ENCODE measurements at places on chromosomes 13 and 19.
A peak's percentile ranks its signal among the peaks of the same experiment; 100 is the strongest.

- DNase-seq: no peak
Measured at GRCh38 chr13:59398127-59398526, 765.6 kb downstream of the DIAPH3 start.

DNA sequence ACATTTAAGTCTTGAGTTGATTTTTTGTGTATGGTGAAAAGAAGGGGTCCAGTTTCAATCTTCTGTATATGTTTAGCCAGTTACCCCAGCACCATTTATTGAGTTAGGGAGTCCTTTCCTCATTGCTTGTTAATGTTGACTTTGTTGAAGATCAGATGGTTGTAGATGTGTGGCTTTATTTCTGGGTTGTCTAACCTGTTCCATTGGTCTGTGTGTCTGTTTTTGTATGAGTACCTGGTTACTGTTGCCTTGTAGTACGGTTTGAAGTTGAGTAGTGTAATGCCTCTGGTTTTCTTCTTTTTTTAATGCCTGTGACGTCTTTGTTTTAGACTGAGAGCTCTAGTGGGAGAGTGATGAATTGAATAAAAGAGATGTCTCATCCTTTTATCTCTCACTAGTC lies 83.2 kb downstream of the NBEA start:
- no peak for DNase-seq

GRCh38 chr13:67259208-67259607 lies 29.1 kb upstream of the PCDH9 start:
- DNase-seq: no peak

DNA sequence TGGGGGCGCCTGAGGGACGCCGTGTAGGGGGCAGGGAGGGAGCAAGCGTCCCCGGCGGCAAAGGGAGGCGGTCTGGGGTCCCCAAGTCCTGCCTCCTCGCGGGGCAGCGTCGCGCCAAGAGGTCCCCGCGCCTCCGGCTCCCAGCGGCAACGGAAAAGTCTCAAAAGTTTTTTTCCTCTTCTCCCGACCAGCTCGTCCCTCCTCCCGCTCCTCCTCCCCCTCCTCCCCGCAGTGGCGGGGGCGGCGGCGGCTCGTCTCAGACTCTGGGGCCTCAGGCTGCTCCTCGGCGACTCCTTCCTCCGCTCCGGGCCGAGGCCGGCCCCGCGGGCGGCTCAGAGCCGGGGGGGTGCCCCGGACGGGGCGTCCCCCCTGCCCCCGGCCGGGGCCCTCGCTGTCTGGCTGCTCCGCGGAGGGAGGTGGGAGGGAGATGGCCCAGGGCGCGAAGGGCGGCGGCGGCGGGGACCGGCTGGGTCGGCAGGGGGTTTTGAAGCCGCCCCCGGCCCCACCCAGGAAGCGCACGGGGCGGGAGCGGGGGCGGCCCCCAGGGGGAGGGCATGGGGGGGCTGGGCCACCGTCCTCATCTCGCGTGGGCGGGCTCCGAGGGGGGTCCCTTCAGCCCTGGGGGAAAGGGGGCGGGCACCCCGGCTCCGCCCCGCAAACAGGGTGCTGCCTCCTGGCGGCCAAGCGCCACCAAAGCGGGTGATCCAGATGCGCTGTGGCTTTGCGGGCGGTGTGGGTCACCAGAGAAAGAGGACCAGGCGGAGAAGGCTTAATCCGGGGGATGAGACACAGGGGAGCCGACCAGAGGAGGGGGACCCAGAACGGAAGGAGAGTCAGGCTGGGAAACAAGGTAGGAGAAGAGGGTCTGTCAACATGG lies at the start of gene TGFB1:
Gene TGFB1, minus strand, starts transcription at position 457 of the 877 bp plus-strand sequence. CDS start 878 bp downstream, outside the sequence.
- DNase-seq: peak; percentile 87
